GM12864 (cell line): ENCODE measurements at places on chromosomes 11 and 22.

DNA sequence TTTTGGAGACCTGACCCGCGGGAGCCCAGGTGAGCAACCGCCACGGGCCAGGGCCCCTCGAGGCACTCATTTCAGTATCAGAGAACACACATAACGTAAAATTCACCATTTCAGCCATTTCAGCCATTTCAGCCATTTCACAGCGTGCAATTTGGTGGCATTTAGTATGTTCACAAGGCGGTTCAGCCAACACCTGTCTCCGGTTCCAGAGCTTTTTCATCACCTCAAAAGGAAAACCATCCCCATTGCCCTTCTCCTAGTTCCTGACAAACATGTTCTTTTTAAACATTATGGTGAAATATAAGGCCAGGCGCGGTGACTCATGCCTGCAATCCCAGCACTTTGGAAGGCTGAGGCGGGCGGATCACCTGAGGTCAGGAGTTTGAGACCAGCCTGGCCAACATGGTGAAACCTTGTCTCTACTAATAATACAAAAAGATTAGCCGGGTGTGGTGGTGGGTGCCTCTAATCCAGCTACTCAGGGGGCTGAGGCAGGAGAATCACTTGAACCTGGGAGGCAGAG is 119.3 kb downstream of the KCNQ1 start:
- DNase-seq, result no peak

DNA sequence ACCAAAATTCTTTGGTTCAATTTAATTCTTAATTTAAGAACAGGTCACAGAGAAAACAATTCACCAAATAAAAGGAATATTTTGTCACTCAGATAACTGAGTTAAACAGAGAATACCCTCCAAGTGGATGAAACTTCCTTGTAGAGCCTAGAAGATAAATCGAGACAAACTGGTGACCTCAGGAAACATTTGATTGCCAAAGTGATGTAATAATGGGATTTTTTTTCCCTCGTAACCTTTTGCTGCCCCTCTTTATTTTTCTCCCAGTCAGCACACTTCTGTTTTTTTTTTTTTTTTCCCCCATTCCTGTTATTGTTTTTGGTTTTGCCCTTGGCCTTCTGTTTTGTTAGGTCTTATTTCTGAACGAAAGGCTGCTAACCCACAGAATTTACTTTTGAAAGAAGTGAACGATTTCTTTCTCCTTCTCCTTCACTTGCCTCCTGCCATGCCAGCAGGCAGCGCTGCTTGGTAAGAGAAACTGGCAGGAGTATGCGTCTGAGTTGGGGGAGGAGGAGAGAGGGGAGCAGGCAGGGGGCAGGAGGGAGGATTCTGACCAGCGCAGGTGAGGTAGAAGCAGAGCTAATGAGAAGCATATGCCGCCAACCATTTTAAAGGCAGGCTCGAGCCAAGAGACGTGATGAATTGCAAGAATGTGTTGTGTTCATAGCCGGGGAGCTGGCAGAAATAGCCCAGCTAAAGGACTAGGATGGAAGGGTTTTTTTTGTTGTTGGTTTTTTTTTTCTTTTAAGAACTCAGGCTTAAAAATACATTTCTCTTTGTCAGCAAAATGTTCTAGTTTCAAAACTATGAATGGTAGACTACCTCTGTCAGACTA is 121.9 kb upstream of the MTMR2 start:
- DNase-seq, result no peak

DNA sequence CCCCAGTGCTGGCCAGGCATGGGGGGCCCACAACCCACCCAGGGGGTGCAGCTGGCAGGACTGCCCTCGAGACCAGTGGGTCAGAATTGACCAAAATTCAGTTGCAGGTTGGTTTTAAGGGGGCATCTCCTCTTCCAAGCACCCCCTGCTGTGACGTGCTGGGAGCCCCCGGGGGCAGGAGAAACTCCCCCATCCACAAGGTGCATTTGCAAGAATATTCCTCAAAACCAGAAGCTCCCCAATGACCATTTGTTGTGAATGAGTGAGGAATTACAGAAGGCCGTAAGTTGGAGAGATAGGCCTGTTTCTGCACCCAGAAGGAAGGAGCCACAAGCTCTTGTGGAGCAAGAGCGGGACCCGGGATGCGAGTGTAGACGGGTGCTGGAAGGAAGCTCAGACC is 414.5 kb downstream of the BRD1 start:
- no peak for DNase-seq

DNA sequence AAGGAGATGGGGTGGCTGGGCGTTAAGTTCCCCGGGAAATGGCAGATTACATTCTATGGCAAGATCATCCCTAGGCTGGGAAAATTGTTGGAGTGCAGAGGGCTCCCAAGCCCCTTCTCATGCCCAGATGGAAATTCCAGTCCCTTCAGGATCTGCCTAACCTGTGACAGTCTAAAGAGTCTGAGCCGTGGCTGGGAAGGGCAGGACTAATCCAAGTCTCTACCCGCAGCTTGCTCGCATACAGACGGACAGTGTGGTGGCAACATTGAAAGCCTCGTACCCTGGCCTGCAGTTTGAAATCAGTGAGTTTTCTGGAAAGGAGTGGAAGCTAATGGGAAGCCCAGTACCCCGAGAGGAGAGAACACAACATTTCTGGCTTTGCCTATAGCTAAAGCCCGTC is 3.7 kb downstream of the HMBS start:
- no peak for DNase-seq

DNA sequence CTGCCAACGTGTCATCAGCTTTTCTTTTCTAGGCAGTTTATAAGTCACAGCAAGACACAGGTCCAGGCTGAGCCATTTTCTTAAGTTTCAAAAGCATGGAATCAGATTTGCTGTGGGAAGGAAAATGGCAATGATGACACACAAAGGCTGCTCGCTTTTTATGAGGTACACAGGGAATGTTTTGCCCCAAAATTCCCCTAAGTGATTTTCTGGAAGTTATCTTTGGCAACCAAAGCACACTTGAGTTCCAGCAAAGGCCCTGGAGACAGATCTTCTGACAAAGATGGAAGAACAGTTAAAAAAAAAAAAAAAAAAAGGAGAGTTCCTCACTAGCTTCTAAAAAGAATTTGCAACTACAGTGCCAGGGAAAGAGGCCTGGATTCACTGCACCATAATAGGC is 260.8 kb downstream of the LARGE1 start:
- no peak for DNase-seq

DNA sequence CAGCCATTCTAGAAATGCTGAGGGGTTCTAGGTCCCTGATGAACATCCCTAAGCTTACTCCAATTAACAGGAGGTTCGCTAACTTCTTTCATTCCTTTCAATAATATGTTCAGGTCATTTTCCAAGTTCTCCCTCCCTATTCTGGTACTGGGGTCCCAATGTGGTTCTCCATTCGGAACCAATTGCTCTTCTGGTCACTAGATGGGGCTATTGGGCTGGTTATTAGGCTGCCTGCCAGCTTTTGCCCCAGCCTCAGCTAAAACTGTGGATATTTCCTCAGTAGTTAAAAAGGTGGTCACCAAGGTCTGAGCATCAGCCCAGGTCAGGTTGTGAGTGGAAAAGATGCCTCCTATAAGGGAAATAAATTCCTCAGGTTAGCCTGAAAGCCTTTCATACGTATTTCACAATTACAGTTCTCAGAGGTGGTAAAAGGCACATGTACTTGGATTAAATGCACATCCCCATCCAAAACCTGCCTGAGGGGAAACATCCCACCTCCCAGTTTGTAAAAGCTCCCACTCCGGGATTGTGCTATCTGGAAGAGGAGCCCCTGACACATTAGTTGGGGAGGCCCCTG is 161.1 kb upstream of the CCDC179 start:
- DNase-seq, result no peak

- DNase-seq, result no peak
These were observed 75.0 kb upstream of the FGF3 start for GRCh38 chr11:69894181-69894611.

DNA sequence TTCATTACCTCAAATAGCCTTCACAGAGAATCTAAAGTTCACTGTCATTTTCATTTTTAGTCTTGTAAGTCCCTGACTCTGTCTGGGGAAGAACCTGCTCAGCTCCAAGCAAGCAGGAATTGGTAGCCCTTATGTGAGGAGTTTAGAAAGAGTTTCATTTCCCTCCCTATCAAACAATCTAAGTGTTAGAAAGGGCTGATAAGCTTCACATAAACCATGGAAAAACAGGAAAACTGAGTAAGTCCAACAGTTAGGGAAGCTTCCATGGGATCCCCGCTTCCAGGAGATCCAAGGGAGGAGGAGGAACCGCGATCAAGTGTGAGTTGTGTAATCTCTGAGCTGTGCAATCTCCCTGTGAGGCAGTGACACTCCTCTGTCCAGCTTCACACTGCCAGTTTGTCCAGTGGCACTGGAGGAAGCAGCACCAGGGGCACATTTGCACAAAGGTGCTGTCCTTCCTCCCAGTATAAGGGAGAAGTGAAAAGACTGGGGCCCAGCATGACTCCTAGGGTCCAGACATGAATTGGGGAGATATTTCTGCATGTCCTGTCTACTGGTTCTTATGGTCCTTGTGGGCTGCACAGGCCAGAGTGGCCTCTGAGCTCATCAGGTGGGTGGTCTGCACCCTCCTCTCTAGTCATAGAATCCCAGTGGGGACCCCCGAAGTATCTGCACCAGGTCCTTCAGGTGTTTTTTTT is 4.3 kb downstream of the PRAME start:
- DNase-seq, result no peak

DNA sequence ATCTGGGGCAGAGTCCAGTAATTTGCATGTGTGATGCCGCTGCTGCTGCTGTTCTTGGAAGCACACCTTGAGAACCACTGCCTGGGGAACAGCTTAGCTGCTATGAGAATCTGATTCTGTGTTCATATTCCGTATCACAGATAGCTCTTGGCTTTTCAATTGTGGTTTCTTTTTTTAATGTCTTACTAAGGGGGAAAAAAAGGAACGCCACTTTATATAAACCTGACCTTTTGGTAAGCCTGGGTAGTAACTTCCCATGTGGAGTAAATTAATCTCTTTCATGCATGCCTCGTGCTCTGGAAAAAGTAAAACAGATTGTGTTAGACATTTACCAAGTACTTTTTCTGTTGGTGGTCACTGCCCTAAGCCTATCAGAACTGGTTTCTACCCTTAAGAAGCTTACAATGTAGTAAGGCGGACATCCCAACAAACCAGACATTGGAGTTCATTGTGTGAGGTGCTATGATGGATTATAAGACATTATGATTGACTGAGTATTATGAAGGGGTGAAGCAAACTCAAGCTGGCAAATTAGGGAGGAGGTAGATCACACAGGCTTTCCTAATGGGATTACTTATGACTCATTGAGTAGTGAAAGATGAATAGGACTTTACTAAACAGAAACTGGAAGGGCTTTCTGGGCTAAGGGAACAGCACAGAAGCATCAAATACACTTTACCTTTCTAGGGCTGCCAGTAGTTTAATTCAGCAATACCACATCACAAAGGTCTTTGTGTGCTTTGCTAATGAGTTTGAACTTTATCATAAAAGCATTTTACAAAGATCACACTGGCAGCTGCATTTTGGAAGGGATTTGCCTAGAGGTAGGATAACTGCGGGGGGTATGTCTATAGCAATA is 64.7 kb downstream of the MAML2 start:
- no peak for DNase-seq

DNA sequence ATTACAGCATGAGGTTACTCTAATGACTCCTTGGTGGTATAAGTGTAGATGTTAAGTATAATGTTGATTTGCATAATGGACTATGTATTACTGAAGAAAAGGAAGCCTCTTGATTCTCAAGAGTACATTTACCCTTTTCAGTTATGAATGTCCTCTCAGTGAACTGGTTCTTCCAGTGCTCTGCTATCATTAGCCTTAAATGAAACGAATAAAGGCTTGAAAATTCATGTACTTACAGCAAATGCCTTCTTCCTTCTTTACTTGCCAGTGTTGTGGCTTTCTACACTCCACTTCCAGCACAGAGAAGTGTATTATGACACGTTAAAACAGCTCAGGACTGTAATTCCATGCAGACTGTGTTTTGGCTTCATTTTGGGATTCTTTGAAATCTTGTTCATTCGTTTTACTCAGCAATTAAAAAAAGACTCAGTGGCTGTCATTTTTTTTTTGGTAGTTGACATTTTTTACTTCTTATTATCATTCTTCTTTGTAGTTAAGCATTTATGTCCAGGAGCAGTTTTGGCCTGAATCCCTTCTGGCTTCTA is 96.9 kb downstream of the MTMR3 start:
- DNase-seq, result no peak

- no peak for DNase-seq
These were observed 16.1 kb downstream of the COMMD9 start for GRCh38 chr11:36273110-36273509.

GRCh38 chr22:29621761-29622526 is 18.5 kb downstream of the NF2 start:
- DNase-seq, result no peak

- DNase-seq, result no peak
These were observed 807 bp upstream of the WT1 start for GRCh38 chr11:32435942-32436750.

- DNase-seq, result no peak
These were observed 22.5 kb downstream of the PISD start for GRCh38 chr22:31639436-31640039.

- DNase-seq, result no peak
These were observed 8.5 kb upstream of the TMPRSS4 start for GRCh38 chr11:118068206-118068944.

DNA sequence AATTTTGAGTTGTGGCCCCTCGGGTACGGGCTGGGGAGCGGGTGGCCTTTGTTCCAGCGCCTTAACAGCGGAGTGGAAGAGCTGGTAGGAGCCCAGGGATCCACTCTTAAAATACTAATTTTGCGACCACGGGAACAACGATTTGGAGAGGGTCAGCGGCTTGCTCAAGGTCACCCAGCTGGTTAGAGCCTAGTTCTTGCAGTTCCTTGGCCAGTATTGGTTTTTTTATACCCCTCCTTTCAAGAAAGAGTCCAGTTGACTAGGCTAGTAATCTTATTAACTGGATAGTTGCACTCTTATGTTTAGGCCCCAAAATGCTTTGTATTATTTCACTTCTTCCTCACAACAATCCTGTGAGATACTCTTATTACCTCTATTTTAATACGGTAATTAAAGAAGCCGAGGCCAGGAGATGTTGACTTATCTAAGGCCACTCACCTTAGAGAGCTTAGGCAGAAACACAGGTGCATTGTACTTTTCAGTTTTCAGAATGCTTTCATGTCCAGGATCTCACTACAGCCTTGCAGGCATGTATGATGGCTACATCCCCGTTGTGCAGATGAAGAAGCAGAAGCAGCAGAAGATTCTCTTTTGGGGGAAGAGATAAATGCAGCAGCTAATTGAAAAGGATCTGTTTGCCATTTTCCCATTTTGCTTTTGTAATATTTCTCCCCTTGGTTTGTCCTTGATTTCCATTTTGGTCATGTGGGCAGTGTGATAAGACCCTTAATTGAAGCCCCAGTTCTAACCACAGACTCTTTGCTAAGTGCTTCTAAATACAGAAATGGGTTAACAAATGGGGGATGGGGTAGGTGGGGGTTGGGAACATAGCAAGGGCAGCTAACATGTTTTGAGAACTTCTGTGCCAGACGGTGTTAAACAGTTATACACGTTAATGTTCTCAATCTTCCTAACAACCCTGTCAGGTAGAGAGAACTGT is 1.4 kb downstream of the SREBF2 start:
- no peak for DNase-seq
